Stimulated activated CD4-positive, alpha-beta T cell treated with anti-CD3 and anti-CD28 coated beads, Interleukin-15, amount 100 ng/mL, for 24 hours (primary cell): ENCODE measurements at places on chromosomes 6 and 20.

DNA sequence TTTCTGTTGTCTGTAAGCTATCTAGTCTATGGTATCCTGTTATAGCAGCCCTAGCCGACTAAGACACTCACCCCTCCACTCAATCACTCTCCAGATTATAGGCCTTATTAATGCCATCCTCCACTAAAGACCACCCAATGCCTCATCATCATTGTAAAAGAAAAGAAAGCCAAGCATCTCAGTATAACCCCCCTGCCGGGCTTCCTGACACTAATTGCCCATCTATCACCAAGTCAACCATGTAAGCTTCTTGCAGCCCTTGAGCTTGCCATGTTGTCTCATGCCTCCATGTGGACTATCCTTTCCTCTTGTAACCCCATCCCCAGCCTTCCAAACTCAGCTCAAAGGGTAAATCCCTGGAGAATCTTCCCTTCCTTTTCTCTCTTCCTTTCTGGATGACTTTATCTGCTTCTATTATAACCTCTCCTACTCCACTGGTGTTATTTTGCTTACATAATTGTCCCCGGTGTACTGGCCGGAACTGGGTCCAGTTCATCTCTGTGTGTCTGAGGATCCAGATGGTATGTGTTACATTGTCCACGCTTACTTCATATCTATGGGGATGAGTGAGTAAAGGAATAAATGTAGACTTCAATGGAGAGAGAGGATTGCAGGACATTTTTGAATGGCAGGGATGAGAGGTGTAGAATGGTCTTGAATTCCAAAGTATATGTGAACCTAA is 202.9 kb upstream of the SOX4 start:
- no peak for DNase-seq

GRCh38 chr6:170095273-170095981 is 195.5 kb downstream of the DLL1 start:
- DNase-seq: no peak

GRCh38 chr20:21519136-21519584 is 5.3 kb upstream of the NKX2-2 start:
- DNase-seq: no peak

DNA sequence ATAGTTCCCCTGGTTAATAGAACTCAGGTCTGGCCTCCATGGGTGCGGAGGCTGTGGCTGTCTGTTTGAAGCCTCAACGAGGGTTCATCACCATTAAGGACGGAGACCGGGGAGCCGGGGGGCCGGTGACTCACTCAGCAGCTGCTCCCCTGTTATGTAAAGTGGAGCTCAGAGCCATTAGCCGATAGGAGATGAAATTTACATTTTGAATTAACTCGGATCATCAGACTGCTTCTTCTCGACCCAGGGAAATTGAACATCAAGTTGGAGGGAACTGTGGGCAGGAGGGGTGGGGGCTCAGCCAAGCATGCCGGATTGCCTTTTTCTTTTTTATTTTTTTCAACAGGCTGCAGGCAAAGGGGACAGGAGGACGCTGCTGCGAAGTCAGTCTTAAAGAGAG is 12.3 kb downstream of the PCK1 start:
- no peak for DNase-seq
